ENCODE measurements at places on chromosomes 11 and 22.

DNA sequence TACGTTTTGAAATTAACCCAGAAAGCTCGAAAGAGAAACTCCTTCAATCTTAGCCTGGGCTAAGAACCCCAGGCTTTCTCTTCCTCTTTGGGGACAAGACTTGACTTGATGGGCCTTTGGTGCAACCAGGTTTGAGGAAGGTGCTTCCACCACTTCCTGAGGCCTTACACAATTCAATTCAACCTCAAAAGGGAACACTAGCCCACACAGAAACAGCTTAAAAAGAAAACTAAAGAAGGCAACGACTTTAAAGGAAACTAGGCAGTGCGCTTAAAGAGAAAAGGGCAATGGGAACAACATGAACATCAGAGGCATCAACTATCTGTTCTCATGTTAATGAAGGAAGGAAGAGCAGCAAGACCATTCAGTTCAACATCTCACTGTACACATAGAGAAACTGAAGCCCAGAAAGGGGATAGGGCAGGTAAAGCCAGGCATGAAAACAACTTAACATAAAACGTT is 24.8 kb downstream of the PAK1 start:
- DNase-seq, result peak; percentile 81

DNA sequence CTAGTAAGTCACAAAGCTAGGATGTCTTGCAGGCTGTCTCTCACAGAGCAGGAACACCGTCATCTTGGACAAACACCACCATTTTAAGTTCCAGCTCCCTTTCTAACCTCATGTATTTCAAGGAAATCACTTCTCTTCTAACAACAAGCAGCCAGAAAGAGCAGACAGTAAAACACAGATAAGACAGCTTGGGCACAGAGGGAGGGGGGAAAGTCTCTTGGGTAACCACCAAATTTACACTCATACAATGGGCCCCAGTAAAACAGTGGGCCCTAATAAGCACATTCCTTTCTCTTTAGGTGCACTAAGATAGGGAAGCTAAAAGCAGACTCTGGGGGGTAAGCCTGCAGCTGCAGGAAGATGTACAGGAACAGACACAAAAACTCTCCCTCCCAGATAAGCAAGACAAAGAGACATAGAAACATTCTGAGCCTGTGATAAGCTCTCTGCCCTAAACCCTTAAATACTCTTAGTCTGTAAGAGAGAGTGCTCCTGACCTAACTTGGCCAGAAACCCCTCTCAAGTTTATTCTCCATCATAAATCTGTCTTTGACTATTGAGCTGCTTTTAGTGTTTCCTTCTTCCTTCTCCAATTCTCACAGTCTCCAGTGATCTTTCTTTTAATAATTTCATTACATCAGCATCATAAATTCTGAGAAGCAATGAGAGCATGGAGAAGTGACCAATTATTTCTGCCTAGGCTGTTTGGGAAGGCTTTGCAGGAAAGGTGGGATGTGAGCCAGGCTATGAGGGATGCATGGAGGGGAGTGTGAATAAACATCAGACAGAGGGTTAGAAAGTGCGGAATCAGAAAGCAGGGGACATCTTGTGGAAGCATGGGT is 7.4 kb downstream of the OR10D3 start:
- DNase-seq, result no peak

- DNase-seq, result no peak
Measured at GRCh38 chr11:45224766-45225165, 61.4 kb downstream of the SYT13 start.

DNA sequence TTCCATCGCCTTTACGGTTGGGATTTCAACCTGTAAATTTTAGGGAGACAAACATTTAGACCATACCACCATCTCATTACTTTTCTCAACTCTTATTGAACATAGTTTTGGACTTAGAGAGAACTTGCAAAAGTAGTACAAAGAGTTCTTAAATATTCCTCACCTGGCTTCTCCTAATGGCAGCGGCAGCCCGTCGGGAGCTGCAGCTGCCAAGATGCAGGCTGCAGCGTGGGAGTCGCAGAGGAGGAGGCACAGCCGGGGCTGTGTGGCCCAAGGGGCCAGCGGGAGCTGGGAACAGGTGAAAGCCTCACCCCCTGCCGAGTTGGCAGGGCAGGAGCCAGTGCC is 23.1 kb upstream of the RNASEH2C start:
- no peak for DNase-seq

GRCh38 chr11:64028398-64029115 is 7.2 kb upstream of the FLRT1 start:
- DNase-seq, result peak; percentile 29

GRCh38 chr11:79018371-79018849 is 422.4 kb downstream of the TENM4 start:
- DNase-seq, result no peak

GRCh38 chr11:104772806-104773241 is 125.4 kb downstream of the CASP12 start:
- no peak for DNase-seq
